ENCODE measurements at places on chromosomes 11 and 22. TPM values are rescaled to one million over a fixed set of nuclear protein-coding genes. Genes with fewer than 3 reads are reported as not detected.

DNA sequence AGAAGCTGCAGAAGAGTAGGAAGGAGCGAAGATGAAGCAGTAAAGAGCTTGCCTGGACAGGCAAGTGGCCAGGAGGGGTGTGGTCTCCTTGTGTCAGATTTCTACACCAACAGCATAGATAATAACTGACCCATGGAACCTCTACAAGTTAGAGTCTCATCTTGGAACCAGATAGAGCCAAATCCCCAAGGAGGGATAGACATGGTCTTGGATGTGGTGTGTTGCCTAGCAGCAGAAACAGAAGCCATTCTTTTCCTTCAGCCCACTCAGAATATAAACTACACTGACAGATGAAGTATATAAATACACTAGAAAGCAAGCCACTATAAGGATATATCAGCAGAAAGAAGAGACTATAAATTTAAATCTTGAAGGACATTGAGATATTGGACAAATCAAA, 4.3 kb upstream of the CARD16 start:
- no peak overlapping the region for H3K4me3 ChIP-seq
- no peak overlapping the region for H3K27ac ChIP-seq
- no peaks in the 10 kb centered on the region for H3K36me3 ChIP-seq
- no peak for DNase-seq
- H3K27me3 ChIP-seq = no peaks in the 10 kb centered on the region
- no peaks in the 10 kb centered on the region for H3K4me1 ChIP-seq

DNA sequence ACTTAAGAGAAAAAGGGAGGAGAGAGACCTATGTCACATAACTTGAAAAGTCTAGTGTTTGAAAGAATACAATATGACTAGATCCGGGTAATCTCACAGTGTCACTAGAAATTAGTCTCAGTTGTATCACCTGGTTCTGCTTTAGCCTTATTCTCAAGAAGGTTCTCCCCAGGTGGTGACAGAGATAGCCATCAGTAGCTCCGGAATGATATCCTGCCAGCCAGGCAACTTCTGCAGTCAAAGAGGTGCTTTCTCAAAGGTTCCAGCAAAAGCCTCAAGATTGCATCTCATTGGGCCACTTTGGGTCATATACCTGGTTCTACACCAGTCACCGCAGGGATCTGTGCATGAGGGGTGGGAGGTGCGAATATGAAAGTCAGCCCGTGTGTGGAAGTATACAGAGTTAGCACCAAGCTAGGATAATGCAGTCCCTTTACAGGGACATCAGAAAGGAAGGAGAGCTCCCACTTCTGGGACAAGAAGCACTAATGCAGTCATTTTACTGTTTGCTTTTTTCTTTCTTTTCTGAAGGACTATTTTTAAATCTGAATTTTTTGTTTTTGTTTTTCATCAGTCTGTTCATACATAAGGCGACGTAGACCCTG, 61.1 kb downstream of the CYB5R2 start:
- H3K36me3 ChIP-seq = no peaks in the 10 kb centered on the region
- H3K27me3 ChIP-seq = no peaks in the 10 kb centered on the region
- peaks cover 20% of the 10 kb centered on the region for H3K4me1 ChIP-seq
- no peak for DNase-seq

GRCh38 chr11:112012874-112013273, 12.3 kb upstream of the DLAT start:
- H3K4me1 ChIP-seq = no peaks in the 10 kb centered on the region
- no peaks in the 10 kb centered on the region for H3K27me3 ChIP-seq
- DNase-seq = no peak
- H3K27ac ChIP-seq = no peak overlapping the region
- H3K36me3 ChIP-seq = no peaks in the 10 kb centered on the region
- no peak overlapping the region for H3K4me3 ChIP-seq

CWF19L2 gene
- total RNA-seq = 50.9 TPM

CEP126 gene
- total RNA-seq = 9.4 TPM
